ENCODE measurements at places on chromosomes 7 and 10.
A peak's percentile ranks its signal among the peaks of the same experiment; 100 is the strongest.

GRCh38 chr7:13880789-13881188, 108.7 kb downstream of the ETV1 start:
- H3K27me3 ChIP-seq = no peaks in the 10 kb centered on the region
- H3K4me3 ChIP-seq = no peak overlapping the region
- no peak for DNase-seq
- H3K4me1 ChIP-seq = no peaks in the 10 kb centered on the region
- no peaks in the 10 kb centered on the region for H3K36me3 ChIP-seq

DNA sequence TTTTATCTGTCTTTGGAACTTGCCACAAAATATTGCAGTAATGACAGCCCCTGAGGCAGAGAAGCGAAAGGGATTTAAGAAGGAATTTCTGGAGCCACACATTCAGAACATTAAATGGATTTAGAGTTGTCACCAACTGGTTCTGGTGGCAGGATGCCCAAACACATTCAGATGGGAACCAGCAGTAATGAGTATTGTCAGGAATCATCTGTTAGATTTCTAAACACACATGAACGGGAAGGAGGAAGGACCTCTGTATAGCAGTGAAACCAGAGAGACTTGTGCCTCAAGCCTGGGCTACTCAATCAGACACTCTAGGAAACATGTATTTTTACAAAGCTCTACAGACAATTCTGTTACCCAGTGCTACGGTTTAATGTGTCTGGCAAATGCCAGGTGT, 103.8 kb upstream of the CCNY start:
- H3K36me3 ChIP-seq = no peaks in the 10 kb centered on the region
- H3K4me3 ChIP-seq = no peak overlapping the region
- no peak overlapping the region for H3K27ac ChIP-seq
- H3K27me3 ChIP-seq = no peaks in the 10 kb centered on the region
- no peak for DNase-seq

DNA sequence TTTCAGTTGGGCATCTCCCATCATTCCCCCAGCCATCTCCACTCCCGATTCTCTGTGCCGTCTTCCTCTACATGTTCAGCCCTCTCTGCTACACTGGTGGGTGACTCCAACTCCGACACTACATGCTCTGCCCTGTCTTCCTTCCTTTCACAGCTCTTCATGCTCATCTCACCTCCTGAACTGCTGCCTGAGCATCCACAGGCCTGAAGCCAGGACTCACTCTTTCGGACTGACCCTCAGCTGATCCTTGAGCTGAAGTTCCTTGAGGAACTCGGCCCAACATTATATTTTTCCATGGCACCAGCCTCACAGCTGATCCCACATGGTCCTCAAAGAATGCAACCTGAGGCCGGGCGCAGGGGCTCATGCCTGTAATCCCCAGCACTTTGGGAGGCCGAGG, 538.4 kb downstream of the PTPRN2 start:
- H3K27ac ChIP-seq = no peak overlapping the region
- H3K4me1 ChIP-seq = no peaks in the 10 kb centered on the region
- H3K27me3 ChIP-seq = peaks cover 4% of the 10 kb centered on the region
- no peak for DNase-seq
- no peaks in the 10 kb centered on the region for H3K36me3 ChIP-seq

DNA sequence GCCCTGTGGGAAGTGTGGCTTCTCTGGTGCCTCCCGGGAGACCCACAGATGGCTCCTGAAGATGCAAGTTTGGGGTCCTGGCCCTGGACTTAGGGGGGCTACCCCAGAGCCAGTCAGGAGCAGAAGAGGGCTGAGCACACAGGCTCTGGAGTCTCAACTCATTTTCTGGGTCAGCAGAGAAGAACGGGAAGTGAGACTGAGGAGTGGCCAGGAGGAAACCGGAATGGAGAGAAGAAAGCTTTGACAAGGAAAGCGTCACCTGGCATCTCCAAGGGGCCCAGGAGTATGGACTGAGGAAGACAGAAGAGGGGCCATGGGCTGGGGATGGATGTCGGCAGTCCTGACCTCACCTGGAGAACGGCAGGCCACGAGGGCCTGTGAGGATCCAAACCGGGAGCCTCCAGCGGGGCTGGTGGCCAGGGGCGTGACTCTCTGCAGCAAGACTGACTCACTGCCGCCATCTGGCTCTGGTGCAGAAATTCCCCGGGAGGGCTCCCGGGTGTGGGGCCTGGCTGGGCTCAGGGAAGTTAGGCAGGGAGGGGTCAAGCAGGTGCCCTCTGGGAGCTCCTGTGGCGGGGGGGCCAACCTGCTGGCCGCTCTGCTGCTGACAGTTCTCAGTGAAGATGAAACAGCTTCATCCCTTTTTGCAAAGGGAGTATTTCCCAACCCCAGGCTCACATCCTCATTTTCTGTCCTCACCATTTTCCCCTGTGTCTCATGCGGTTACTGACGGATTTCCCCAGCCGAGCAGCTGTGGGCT, 23.6 kb downstream of the DAGLB start:
- no peak overlapping the region for H3K4me3 ChIP-seq
- DNase-seq = no peak
- no peaks in the 10 kb centered on the region for H3K27me3 ChIP-seq
- H3K27ac ChIP-seq = no peak overlapping the region

GRCh38 chr7:68813551-68814080, 784.7 kb upstream of the AUTS2 start:
- no peak overlapping the region for H3K27ac ChIP-seq
- no peaks in the 10 kb centered on the region for H3K4me1 ChIP-seq
- DNase-seq = no peak

- H3K27ac ChIP-seq = no peak overlapping the region
- H3K4me1 ChIP-seq = peaks cover 11% of the 10 kb centered on the region
- H3K4me3 ChIP-seq = no peak overlapping the region
- peak; percentile 37 for DNase-seq
- peaks cover 7% of the 10 kb centered on the region for H3K27me3 ChIP-seq
Measured at GRCh38 chr7:151389096-151389767, 20.6 kb downstream of the WDR86 start.

GRCh38 chr7:102285540-102286236, 980 bp upstream of the SH2B2 start:
- H3K4me3 ChIP-seq = peak overlapping the region; percentile 85
- no peaks in the 10 kb centered on the region for H3K36me3 ChIP-seq
- no peaks in the 10 kb centered on the region for H3K27me3 ChIP-seq
- peak overlapping the region; percentile 44 for H3K27ac ChIP-seq

DNA sequence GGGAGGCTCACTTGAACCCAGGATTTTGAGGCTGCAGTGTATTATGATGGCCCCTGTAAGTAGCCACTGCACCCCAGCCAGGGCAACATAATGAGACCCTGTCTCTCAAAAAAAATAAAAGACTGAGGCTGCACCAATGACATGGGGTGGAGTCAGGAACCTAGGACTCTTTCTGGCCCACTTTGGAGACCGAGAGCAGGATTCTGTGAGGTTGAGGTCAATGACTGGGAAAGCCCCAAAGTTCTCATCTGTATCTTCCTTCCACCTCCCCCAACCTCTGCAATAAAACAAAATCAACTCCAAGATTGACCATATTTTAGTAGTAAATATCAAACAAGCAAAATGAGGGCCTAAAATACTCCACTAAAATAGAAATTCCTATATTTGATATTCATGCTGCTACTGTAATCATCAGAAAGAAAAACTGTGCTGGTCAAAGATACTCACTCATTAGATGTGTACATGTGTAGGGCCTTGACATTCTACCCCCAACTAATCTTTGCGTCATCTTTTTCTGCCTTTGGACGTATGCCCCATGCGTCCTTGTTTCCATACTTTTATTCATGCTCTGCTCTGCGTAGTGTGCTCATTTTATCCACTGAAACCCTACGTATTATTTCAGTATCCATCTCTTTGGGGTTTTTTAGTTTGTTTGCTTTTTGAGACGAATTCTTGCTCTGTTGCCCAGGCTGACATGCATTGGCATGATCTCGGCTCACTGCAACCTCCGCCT, 23.8 kb downstream of the WBP1L start:
- peaks cover 59% of the 10 kb centered on the region for H3K4me1 ChIP-seq
- H3K27me3 ChIP-seq = no peaks in the 10 kb centered on the region
- no peak overlapping the region for H3K4me3 ChIP-seq
- H3K36me3 ChIP-seq = peaks cover 14% of the 10 kb centered on the region

DNA sequence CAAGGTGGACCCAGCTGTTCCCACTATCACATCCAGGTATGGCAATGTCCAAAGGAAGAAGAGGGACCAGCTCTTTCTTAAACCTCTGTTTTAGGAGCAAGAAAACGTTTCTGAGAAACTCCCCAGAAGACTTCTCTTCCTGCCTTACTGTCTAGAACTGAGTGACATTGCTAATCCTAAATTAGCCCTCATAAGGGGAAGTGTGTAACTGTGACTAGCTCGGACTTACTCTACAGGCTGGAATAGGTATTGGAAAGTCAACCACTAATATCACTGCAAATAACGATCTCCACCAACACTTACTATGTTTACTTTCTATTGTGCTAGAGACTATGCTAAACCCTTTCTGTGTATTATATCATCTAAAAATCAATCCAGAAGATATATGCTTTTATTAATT, 49.9 kb upstream of the RELN start:
- no peak for DNase-seq
- no peaks in the 10 kb centered on the region for H3K36me3 ChIP-seq
- no peaks in the 10 kb centered on the region for H3K4me1 ChIP-seq
- H3K27ac ChIP-seq = no peak overlapping the region
- peaks cover 10% of the 10 kb centered on the region for H3K27me3 ChIP-seq

- H3K27ac ChIP-seq = peak overlapping the region; percentile 62
- H3K4me1 ChIP-seq = peaks cover 23% of the 10 kb centered on the region
- peak overlapping the region; percentile 34 for H3K4me3 ChIP-seq
- no peaks in the 10 kb centered on the region for H3K36me3 ChIP-seq
- DNase-seq = peak; percentile 38
- H3K27me3 ChIP-seq = peaks cover 26% of the 10 kb centered on the region
Measured at GRCh38 chr7:143205560-143206293, 16.1 kb upstream of the TAS2R40 start.

DNA sequence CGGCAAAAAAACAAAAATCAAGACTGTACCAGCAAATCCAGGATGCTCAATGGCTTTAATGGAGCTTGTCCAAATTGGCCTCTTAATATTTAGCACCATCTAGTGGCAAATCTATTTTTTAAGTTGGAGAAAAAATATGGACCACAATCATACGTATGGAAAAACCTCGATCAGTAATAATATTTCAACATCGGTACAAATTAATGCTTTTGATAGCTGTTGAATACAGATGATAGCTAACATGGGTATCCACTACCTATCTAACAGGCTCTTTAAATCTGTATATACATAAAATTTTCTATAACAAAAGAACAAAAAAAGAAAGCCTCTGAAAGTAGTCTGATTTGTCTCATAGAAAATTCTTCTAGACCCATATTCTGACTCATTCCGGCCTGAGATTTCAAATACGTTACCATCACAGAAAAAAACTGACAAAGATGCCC, 29.2 kb downstream of the COA1 start:
- DNase-seq = peak; percentile 7
- peaks cover 20% of the 10 kb centered on the region for H3K4me1 ChIP-seq
- H3K36me3 ChIP-seq = peaks cover 2% of the 10 kb centered on the region
- peak overlapping the region; percentile 78 for H3K4me3 ChIP-seq
- no peaks in the 10 kb centered on the region for H3K27me3 ChIP-seq

DNA sequence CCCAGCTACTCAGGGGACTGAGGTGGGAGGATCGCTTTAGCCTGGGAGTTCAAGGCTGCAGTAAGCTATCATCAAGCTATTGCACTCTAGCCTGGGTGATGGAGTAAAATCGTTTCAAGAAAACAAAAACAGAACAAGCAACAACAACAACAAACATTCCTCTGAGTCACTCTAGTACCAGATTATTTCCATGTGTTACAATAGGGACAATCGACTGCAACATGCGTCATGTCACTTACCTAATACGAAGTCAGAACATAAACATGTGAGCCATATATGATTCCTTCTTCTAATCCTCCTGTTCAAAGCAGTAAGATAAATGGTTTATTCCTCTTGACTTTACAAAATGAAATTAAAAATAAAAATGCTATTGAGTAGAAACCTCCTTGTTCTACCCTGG, 57.3 kb downstream of the ZNF438 start:
- no peaks in the 10 kb centered on the region for H3K27me3 ChIP-seq
- H3K27ac ChIP-seq = no peak overlapping the region
- no peak for DNase-seq
- peaks cover 2% of the 10 kb centered on the region for H3K36me3 ChIP-seq
- H3K4me1 ChIP-seq = peaks cover 3% of the 10 kb centered on the region
- H3K4me3 ChIP-seq = no peak overlapping the region

GRCh38 chr7:17300012-17300411, 1.6 kb downstream of the AHR start:
- H3K4me3 ChIP-seq = peak overlapping the region; percentile 93
- no peaks in the 10 kb centered on the region for H3K27me3 ChIP-seq
- H3K27ac ChIP-seq = peak overlapping the region; percentile 96
- peaks cover 24% of the 10 kb centered on the region for H3K4me1 ChIP-seq
- no peaks in the 10 kb centered on the region for H3K36me3 ChIP-seq

DNA sequence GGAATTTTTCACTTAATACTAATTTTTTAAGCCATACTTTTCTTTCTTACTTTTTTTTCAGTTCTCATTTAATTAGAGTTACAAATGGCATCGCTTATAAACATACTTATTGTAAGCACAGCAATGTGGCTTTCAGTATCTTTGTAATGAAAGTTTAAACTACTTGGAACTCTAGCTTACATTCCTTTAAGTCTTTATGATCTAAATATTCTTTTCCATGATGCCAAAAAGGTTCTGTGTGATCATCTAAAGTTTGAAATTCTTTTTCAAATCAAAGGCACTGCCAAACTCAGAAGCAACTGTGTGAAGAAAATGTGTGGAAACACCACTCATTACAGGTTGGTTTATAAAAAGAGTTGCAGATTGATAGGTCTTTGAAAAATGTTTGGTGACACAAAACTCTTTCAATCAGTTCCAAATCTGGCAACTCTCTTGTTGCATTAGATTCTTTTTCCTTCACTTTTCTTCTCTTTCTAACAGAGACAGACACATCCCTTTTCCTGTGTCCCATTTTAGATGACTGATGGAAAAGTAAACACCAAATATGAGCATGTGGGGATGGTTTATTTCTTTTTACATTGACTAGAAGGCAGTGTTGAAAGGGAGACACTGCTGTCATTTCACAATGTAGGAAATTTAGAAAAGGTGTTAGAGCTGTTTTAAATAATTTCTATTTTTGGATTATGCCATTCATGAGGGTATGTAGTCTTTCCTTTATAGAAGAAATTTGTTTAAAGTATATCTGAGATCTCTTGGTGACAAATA, 392.3 kb downstream of the SUGCT start:
- no peaks in the 10 kb centered on the region for H3K27me3 ChIP-seq
- no peak overlapping the region for H3K27ac ChIP-seq
- no peak for DNase-seq
- H3K36me3 ChIP-seq = peaks cover 1% of the 10 kb centered on the region
- H3K4me1 ChIP-seq = peaks cover 1% of the 10 kb centered on the region
- no peak overlapping the region for H3K4me3 ChIP-seq

- no peak overlapping the region for H3K27ac ChIP-seq
- H3K4me3 ChIP-seq = no peak overlapping the region
- no peaks in the 10 kb centered on the region for H3K36me3 ChIP-seq
- peaks cover 12% of the 10 kb centered on the region for H3K27me3 ChIP-seq
- DNase-seq = no peak
- H3K4me1 ChIP-seq = peaks cover 3% of the 10 kb centered on the region
Measured at GRCh38 chr7:156224833-156225225, 412.6 kb upstream of the SHH start.

GRCh38 chr7:101598986-101599771, 29.9 kb downstream of the MYL10 start:
- no peaks in the 10 kb centered on the region for H3K27me3 ChIP-seq
- H3K36me3 ChIP-seq = no peaks in the 10 kb centered on the region
- H3K4me3 ChIP-seq = no peak overlapping the region
- H3K4me1 ChIP-seq = peaks cover 3% of the 10 kb centered on the region
- no peak for DNase-seq
- H3K27ac ChIP-seq = no peak overlapping the region

Measured in naive thymus-derived CD8-positive, alpha-beta T cell (primary cell).